ENCODE measurements at places on chromosomes 12 and 14.

GRCh38 chr14:105477660-105478397 is 3.2 kb downstream of the CRIP2 start:
- H3K27me3 ChIP-seq: no peaks in the 10 kb centered on the region
- peak overlapping the region; percentile 10 for H3K27ac ChIP-seq
- peaks cover 2% of the 10 kb centered on the region for H3K36me3 ChIP-seq
- H3K4me3 ChIP-seq: peak overlapping the region; percentile 55
- DNase-seq: peak; percentile 68

DNA sequence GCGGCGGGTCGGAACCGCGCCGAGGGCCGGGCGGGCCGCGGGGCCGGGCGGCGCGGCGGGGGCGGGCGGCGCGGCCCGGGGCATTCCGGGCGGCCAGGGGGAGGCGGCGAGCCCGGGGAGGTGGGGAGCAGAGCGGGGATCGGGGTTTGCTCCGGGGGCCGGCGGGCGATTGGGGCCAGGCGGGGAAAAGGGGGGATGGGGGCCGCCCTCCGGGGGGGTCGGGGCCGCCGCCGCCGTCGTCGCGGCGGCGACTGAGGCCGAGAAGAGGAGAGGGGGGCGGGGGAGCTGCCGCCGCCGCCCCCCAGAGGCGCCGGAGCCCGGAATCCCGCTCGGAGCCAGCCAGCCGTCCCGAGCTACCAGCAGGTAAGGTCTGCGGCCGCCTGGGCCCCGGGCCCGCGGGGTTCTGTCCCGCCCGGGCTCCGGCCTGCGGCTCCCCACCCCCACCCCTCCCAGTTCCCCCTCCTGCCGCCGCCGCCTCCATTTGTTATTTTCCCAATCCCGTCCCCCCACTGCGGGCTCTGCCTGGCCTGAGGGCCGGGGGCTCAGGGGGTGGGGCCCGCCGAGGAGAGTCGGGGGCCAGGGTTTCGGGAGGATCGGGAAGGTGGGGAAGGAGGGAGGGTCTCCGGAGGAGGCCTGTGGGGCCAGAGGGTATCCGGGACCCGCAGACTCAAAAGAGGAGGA is 403 bp downstream of the ATN1 start:
- no peaks in the 10 kb centered on the region for H3K27me3 ChIP-seq
- H3K4me3 ChIP-seq: peak overlapping the region; percentile 94
- H3K27ac ChIP-seq: peak overlapping the region; percentile 93
- H3K4me1 ChIP-seq: peaks cover 48% of the 10 kb centered on the region
- H3K36me3 ChIP-seq: no peaks in the 10 kb centered on the region

GRCh38 chr12:106084014-106084671 is 54.6 kb downstream of the NUAK1 start:
- no peak overlapping the region for H3K27ac ChIP-seq
- DNase-seq: no peak
- no peak overlapping the region for H3K4me3 ChIP-seq
- H3K36me3 ChIP-seq: no peaks in the 10 kb centered on the region
- H3K4me1 ChIP-seq: no peaks in the 10 kb centered on the region

GRCh38 chr12:106235770-106236169 is 12.1 kb downstream of the CKAP4 start:
- H3K4me1 ChIP-seq: peaks cover 8% of the 10 kb centered on the region
- H3K27ac ChIP-seq: no peak overlapping the region
- H3K27me3 ChIP-seq: peaks cover 6% of the 10 kb centered on the region
- no peaks in the 10 kb centered on the region for H3K36me3 ChIP-seq
- no peak for DNase-seq
- peak overlapping the region; percentile 3 for H3K4me3 ChIP-seq

- H3K27me3 ChIP-seq: no peaks in the 10 kb centered on the region
- peak overlapping the region; percentile 98 for H3K27ac ChIP-seq
- H3K4me1 ChIP-seq: peaks cover 56% of the 10 kb centered on the region
- peaks cover 12% of the 10 kb centered on the region for H3K36me3 ChIP-seq
Measured at GRCh38 chr12:4293966-4294505, 20.5 kb downstream of the CCND2 start.

DNA sequence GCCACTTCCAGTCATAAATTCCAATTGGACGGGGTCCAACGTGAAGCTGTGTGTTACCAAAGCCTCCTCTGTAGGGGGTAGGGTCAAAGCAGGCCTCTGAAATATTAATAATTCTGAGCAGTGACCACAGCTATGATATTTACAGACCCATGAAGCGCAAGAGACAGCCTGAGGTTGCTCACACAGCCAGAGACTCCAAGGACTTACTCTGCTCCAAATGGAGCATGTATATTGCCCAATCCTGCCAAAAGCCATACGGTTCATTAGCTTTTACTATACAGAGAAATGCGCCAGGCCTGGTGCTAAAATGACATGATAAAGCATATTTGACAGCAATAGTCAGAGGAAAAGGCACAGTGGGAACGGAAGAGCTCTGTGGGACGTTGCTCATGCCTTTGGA is 151.3 kb downstream of the PAH start:
- H3K4me1 ChIP-seq: no peaks in the 10 kb centered on the region
- H3K27ac ChIP-seq: no peak overlapping the region
- peaks cover 20% of the 10 kb centered on the region for H3K27me3 ChIP-seq
- DNase-seq: no peak
- H3K4me3 ChIP-seq: no peak overlapping the region

DNA sequence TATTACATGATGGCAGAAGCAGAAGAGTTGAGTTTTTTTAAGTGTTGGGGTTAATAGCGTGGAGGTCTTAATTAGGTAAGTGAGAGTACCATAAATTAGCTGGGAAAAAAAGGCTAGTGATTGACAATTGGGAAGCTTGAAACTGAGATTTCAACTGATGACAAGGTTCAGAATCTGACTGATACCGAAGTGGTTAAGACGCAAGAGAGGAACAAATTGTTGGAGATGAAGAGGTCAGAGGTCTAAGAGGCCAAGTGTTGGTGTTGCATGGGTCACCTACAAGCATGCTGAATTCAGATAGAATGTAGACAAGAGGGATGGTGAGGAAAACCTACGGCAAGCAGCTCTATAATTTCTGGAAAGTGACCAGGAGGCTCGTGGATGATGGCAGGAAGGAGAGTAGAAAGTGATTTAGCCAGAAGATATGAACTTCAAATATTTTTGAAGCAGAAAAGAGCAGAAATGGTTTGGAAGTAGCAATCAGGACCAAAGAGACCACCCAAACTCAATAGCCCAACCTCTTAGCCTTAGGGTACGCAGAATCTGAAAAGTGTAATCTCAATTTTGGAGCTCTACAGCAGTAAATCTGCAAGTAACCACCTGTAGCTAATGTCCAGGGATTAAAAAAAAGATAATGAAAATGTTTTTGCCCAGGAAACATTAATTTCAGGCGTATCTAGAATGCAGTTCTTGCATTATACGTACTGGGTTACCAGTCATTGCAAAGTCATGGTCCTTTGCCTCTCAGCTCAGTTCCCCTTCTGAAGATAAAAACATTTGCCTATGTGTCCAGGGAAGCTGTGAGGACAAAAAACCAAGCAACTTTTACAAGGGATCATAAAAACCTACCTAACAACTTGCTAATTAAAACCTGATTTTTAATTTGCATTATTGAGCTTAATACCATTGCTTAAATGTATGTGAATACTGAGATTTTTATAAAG is 1.7 kb upstream of the TMPO start:
- H3K4me1 ChIP-seq: peaks cover 16% of the 10 kb centered on the region
- peak overlapping the region; percentile 96 for H3K27ac ChIP-seq
- no peak for DNase-seq
- peaks cover 7% of the 10 kb centered on the region for H3K36me3 ChIP-seq

- no peak for DNase-seq
- no peak overlapping the region for H3K4me3 ChIP-seq
- no peaks in the 10 kb centered on the region for H3K27me3 ChIP-seq
- H3K27ac ChIP-seq: no peak overlapping the region
- no peaks in the 10 kb centered on the region for H3K4me1 ChIP-seq
- H3K36me3 ChIP-seq: no peaks in the 10 kb centered on the region
Measured at GRCh38 chr12:132360410-132360809, 31.0 kb upstream of the GALNT9 start.

- no peak overlapping the region for H3K27ac ChIP-seq
- no peak for DNase-seq
- H3K4me3 ChIP-seq: no peak overlapping the region
- no peaks in the 10 kb centered on the region for H3K36me3 ChIP-seq
- H3K4me1 ChIP-seq: no peaks in the 10 kb centered on the region
Measured at GRCh38 chr14:54186821-54187763, 209.7 kb upstream of the CDKN3 start.

DNA sequence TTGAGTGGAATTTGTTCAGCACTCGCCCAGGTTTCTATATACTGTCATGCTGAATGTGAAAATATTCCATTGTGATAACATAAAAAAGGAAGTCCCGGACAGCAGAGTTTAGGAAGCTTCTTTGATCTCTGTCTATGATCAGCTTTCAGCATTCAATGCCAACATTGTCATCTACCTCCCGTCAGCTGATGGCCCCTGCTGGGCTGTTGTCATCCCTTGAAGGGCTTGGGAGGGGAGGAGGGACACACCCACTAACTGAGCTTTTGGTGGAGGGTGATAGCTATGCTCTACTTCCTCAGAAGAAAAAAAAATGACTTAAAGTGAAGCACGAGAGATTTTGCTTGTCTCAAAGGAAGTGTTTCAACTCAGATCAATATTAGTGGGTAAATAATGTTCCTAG is 4.7 kb upstream of the KRT77 start:
- H3K27me3 ChIP-seq: peaks cover 32% of the 10 kb centered on the region
- no peaks in the 10 kb centered on the region for H3K36me3 ChIP-seq
- DNase-seq: no peak
- no peak overlapping the region for H3K4me3 ChIP-seq

- no peak overlapping the region for H3K4me3 ChIP-seq
- no peak overlapping the region for H3K27ac ChIP-seq
- no peaks in the 10 kb centered on the region for H3K36me3 ChIP-seq
- no peaks in the 10 kb centered on the region for H3K4me1 ChIP-seq
- no peaks in the 10 kb centered on the region for H3K27me3 ChIP-seq
- no peak for DNase-seq
Measured at GRCh38 chr12:16389594-16389993, 42.1 kb downstream of the MGST1 start.

- no peaks in the 10 kb centered on the region for H3K4me1 ChIP-seq
- H3K27me3 ChIP-seq: peaks cover 12% of the 10 kb centered on the region
- DNase-seq: no peak
Measured at GRCh38 chr14:54189748-54190354, 207.0 kb upstream of the CDKN3 start.

GRCh38 chr14:74579447-74580274 is 32.4 kb downstream of the LTBP2 start:
- H3K27me3 ChIP-seq: peaks cover 2% of the 10 kb centered on the region
- peak overlapping the region; percentile 76 for H3K27ac ChIP-seq
- H3K36me3 ChIP-seq: no peaks in the 10 kb centered on the region
- peaks cover 25% of the 10 kb centered on the region for H3K4me1 ChIP-seq
- H3K4me3 ChIP-seq: no peak overlapping the region
- DNase-seq: no peak

DNA sequence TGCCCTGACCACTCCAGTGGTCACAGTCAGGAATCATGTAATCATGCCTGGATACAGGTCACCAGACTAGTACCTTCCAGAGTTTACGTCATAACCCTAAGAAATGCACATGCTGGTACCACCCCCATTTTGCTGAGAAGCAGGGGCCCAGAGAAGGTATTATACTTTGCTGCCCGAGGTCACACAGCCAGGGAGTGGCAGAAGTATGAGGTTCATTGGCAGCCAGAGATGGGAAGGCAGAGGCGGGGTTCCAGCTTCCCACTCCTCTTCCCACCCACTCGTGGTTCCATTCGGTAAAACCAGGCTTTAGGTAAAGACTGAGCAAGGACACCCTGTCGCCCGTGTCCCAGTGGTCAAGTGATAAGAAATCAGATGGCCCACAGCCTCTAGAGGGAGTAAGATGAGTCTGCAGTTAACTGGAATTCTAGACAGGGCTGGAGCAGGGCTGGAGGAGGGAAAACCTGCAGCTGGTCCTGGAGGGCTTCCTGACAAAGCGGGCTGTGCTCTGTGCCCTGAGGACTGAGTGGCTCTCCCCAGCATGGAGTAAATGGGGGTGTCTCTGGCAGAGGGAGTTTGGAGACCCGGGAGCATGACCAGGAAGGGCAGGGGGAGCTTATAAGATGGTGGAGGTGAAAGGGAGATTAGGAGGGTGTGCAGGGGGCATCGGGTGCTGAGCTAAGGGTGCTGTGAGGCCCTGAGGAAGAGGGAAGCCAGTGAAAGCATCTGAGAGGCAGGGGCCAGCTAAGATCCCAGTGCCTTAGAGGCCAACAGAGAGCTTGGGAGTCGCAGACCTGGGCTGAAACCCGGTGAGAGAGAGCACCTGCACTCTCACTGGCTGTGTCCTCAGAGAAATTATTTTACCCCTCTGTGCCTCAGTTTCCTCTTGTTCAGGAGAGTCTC is 5.7 kb downstream of the FAM222A start:
- H3K36me3 ChIP-seq: no peaks in the 10 kb centered on the region
- H3K4me1 ChIP-seq: peaks cover 2% of the 10 kb centered on the region
- no peak for DNase-seq
- peaks cover 33% of the 10 kb centered on the region for H3K27me3 ChIP-seq
- no peak overlapping the region for H3K4me3 ChIP-seq

- H3K4me3 ChIP-seq: no peak overlapping the region
- H3K4me1 ChIP-seq: peaks cover 2% of the 10 kb centered on the region
- peaks cover 66% of the 10 kb centered on the region for H3K27me3 ChIP-seq
Measured at GRCh38 chr12:106145539-106146447, 7.0 kb upstream of the NUAK1 start.

DNA sequence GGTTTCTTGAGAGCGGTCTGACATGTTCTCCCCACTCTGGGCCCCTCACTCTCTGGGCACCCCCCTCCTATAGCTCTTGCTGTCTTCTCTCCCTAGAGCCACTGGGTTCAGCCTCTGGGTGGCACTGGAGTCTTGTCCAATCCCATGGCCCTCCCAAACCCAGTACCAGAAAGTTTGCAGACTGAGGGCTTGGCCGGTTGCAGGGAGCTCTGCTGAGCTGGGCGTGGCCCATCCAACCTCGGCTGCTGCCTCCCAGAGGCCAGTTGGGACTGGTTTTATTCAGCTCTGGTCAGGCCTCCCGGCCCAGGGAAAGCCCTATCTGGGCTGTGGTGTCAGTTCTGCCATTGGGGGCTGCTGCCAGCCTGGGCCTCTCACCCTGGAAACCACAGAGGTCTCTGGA is 37.9 kb downstream of the ISCA2 start:
- H3K4me3 ChIP-seq: no peak overlapping the region
- no peak for DNase-seq
- H3K36me3 ChIP-seq: no peaks in the 10 kb centered on the region
- no peak overlapping the region for H3K27ac ChIP-seq
- peaks cover 4% of the 10 kb centered on the region for H3K4me1 ChIP-seq

GRCh38 chr14:86022031-86022629 is 492.2 kb downstream of the FLRT2 start:
- H3K4me1 ChIP-seq: no peaks in the 10 kb centered on the region
- H3K4me3 ChIP-seq: no peak overlapping the region
- DNase-seq: no peak
- H3K27ac ChIP-seq: no peak overlapping the region

DNA sequence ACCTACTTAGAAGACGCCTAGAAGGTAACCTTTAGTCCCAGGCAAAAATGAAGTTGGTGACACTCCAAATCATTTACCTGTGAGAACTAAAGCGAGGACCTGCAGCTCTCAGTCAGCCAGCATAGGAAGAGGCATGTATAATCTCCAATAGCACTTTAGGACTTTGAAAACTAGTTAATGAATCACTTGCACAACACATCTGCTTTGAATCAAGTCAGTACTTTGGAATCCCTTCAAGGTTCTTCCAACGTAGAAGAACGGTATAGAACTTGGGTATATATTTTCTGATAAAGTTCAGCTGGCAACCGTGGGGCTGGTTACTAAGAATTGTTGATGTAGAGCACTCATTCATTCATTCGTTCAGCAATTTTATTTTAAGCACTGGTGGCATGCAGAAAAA is 251.9 kb downstream of the TMEM132D start:
- H3K27me3 ChIP-seq: no peaks in the 10 kb centered on the region
- no peaks in the 10 kb centered on the region for H3K36me3 ChIP-seq
- H3K27ac ChIP-seq: no peak overlapping the region

Data from T-helper 17 cell (primary cell).